Stimulated activated CD8-positive, alpha-beta memory T cell treated with anti-CD3 and anti-CD28 coated beads, Interleukin-12 subunit alpha, Interleukin-12 subunit beta, amount 100 ng/mL, for 4 hours (primary cell): ENCODE measurements at places on chromosomes 12 and 14.

DNA sequence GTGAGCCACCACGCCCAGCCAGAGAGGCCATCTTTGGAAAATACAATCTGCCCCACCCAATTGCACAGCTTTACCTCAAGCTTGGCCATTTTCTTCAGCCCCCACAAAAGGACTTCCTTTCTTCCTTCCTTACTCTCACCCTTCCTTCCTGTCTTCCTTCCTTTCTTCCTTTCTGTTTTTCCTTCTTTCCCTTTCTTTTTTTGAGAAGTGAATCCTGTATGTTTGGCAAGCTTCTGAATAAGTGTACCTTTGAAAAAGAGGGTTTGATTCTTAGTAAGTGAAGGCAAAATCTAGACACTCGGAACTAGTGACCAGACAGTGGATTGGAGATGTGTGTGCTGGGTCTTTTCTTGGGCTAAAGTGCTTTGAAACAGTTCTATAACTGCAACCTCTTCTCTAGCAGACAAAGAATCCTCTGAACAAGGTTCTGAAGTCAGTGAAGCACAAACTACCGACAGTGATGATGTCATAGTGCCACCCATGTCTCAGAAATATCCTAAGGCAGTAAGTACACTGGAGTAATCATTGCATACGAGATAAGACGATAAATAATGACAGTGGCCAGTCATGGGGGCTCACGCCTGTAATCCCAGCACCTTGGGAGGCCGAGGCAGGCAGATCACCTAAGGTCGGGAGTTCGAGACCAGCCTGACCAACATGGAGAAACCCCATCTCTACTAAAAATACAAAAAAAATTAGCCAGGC lies 49.5 kb downstream of the SUPT16H start:
- DNase-seq = no peak

- DNase-seq = no peak
These were observed 410.6 kb downstream of the DPF3 start for GRCh38 chr14:72483311-72483710.

- DNase-seq = no peak
These were observed 348.4 kb downstream of the BCL11B start for GRCh38 chr14:98923596-98923995.

GRCh38 chr14:22007363-22007762 lies 333.7 kb upstream of the OR4E1 start:
- DNase-seq = no peak

DNA sequence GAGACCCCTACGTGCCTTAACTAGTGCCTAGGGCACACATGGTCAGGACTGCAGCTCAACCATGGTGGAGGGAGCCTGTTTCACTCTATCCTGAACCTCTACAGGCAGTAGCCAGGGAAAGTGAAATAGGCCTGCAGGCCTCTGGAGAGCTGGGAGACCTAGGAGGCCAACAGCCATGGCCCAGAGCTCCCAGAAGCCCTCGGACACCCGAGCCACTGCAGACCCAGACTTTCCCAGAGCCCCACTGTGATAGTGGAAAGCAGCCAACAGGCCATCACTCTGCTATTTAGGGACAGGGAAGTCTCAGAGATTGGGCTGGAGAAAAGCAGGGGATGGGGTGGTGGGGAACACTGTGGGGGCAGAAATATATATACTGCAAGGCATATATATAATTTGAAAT lies 56.5 kb upstream of the ZFP36L1 start:
- no peak for DNase-seq

DNA sequence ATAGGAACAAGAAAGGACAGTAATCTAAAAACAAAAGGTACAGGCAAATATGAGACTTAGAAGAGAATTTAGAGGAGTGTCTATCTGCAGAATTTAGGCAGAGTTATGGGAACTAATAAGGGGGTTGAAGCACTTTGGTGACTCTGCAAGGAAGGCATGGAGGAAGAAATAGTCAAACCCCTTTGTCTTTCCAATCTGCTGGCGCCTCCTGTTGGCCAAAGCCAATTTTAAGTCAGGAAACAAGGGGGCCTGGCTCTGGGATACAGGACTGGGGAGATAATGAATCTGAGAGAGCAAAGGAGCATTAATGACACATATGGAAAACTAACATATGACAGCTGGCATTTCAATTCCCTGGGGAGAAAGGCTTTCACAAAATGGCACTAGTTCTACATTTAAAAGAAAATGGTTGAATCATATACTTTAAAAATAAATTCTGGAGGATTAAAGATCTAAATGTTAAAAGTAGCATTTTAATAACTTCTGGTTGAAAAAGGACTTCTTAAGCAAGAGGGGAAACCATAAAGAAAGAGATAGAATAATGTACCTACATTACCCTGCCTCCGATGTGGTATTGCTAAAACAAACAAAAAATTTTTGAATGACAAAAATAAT lies 48.5 kb upstream of the CSRP2 start:
- no peak for DNase-seq

- DNase-seq = no peak
These were observed 9.8 kb downstream of the ZNF385A start for GRCh38 chr12:54374562-54375258.

GRCh38 chr12:114636723-114637480 lies 47.1 kb downstream of the TBX3 start:
- DNase-seq = no peak

DNA sequence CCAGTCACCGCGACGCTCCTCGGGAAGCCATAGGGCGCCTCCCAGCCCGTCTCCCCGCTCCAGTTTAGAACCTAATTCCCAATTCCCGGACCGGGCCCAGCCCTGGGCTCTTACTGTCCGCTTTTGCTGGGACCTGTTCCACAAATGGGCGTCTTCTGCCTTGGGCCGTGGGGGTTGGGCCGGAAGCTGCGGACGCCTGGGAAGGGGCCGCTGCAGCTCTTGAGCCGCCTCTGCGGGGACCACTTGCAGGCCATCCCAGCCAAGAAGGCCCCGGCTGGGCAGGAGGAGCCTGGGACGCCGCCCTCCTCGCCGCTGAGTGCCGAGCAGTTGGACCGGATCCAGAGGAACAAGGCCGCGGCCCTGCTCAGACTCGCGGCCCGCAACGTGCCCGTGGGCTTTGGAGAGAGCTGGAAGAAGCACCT lies 797 bp downstream of the UNG start:
- no peak for DNase-seq

- no peak for DNase-seq
These were observed 51.9 kb downstream of the SH2B3 start for GRCh38 chr12:111457577-111457976.

GRCh38 chr12:75850721-75851462 lies 180.7 kb downstream of the PHLDA1 start:
- no peak for DNase-seq

GRCh38 chr12:114701553-114701952 lies 17.6 kb upstream of the TBX3 start:
- DNase-seq = no peak

- DNase-seq = no peak
These were observed 3.2 kb downstream of the PPP1R1A start for GRCh38 chr12:54585243-54585642.

- no peak for DNase-seq
These were observed 21.1 kb upstream of the PITPNM2 start for GRCh38 chr12:123171967-123172366.

DNA sequence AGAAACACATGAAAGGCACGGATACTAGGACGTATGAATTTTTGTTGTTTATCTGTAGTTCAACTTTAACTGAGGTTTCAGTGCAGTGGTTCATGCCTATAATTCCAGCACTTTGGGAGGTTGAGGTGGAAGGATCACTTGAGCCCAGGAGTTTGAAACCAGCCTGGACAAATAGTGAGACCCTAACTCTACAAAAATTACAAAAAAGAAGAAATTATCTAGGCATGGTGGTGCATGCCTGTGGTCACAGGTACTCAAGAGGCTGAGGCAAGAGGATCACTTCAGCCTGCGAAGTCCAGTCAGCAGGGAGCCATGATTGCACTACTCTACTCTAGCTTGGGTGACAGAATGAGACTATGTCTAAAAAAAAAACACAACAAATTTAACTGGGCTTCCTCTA lies 8.0 kb downstream of the KRT6B start:
- no peak for DNase-seq

- DNase-seq = peak; percentile 36
These were observed 169.9 kb upstream of the HIF1A start for GRCh38 chr14:61525293-61526011.

DNA sequence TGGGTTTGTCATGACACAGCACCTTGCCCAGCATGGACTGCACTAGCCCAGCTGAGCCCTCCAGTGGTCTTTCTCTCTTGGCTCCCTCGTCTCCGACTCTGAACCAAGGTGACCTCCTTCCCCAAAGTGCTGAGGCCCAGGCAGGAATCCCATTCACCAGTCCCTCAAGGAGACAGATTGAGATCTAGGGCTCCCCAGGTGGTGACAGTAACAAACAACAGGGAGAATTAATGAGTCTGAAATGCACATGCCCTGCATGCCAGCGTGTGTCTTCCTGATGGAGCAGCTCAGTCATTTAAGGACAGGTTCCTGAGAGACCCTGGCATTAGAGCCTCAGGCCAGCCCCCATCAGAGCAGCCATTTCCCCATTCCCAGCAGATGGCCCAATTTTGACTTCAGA lies 51.4 kb upstream of the OAS1 start:
- no peak for DNase-seq

- no peak for DNase-seq
These were observed 77.4 kb upstream of the TMPO start for GRCh38 chr12:98437806-98438595.
